ENCODE measurements at places on chromosomes 1 and 21.

- DNase-seq: no peak
Observed at GRCh38 chr21:38954588-38955004, 148.9 kb downstream of the ETS2 start.

- no peak for DNase-seq
Observed at GRCh38 chr1:154497026-154497806, 4.8 kb upstream of the TDRD10 start.

GRCh38 chr1:41003127-41003639, 18.3 kb downstream of the SLFNL1 start:
- no peak for DNase-seq

GRCh38 chr1:35931446-35932157, 697 bp downstream of the AGO3 start:
- DNase-seq: peak; percentile 9

DNA sequence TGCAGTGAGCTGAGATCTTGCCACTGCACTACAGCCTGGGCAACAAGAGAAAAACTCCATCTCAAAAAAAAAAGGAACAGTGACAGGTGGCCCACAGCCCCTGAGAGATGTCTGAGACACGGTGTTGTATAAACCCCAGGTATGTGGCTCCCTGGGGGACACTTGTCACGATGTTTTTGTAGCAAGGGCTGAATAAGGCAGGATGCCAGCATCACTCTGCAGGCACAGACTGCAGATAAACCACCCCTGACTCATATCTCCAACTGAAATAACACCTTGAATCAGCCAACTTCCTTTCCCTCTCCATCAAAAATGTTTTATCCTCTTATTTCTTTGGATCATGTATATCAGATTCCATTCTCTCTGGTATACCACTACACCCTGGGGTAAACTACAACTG, 52.5 kb downstream of the NMNAT2 start:
- no peak for DNase-seq

DNA sequence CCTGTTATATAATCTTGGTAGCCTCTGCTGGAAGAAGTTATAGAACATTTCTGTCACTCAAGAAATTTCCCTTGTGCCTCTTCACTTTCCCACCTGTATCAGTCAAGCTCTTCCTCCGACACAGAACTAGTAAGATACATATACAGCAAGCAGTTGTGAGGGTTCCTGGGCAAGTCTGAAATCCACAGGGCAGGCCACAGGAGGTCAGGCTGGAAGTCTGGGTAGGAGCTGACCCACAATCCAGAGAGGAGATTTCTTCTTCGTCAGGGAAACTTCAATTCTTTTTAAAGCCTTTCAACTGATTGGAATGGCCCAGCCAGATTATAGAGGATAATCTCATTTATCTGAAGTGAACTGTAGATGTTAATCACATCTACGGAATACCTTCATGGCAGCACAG, 96.4 kb upstream of the FMN2 start:
- DNase-seq: no peak

DNA sequence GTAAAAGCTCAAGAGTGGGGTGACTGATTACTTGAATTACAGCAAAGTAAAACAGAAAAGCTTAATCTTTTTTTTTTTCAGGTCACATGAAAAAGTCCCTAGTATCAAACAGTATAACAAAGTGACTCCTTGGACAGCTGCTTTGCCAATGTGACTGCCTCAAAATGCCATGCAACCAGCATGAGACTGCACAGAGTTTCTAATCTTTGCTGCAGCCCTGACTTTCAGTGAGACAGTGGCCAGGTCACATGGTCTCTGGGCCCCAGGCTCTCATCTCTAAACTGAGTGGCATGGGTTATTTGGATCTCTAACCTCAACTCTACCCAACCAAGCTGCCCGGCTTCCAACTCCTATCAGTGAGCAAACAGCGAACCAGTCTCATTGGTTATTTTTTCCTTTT, 169.0 kb downstream of the VAV3 start:
- DNase-seq: no peak

- no peak for DNase-seq
Observed at GRCh38 chr1:181632492-181632891, 149.2 kb downstream of the CACNA1E start.

- DNase-seq: no peak
Observed at GRCh38 chr1:165306543-165307434, 49.7 kb downstream of the LMX1A start.

DNA sequence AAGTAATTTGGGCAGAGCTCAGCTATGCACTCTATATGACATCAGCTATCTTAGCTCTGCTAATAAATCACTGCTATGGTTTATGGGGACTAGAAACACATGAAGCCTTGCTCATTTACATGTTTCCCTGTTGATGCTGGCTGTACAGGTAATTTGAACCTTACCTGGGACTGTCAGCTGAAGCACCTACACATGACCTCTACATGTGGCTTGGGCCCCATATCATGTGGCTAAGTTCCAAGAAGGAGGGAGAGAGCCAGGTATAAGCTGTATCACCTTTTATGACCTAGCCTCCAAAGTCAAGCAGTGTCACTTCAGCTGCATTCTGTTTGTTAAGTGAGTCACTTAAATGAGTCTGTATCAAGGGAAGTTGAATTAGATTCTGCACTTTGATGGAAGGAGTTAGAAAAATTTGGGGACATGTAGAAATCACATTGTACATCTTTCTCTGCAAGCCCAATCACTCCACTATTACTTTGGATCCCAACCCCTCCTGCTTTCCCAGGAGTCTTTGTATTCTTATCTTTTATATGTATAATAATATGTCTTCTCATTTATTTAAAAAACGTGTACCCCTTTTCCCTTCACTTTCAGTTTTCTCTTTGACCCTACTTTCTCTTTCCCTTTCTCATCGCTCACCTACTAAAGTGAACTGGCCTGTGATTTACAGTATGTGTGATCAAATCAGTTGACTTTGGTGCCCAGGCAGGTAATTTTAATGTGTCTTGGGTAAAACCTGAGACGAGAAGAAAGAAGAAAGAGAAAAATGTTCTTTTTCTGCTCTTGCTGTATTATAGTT, 53.4 kb upstream of the PRKACB start:
- no peak for DNase-seq

DNA sequence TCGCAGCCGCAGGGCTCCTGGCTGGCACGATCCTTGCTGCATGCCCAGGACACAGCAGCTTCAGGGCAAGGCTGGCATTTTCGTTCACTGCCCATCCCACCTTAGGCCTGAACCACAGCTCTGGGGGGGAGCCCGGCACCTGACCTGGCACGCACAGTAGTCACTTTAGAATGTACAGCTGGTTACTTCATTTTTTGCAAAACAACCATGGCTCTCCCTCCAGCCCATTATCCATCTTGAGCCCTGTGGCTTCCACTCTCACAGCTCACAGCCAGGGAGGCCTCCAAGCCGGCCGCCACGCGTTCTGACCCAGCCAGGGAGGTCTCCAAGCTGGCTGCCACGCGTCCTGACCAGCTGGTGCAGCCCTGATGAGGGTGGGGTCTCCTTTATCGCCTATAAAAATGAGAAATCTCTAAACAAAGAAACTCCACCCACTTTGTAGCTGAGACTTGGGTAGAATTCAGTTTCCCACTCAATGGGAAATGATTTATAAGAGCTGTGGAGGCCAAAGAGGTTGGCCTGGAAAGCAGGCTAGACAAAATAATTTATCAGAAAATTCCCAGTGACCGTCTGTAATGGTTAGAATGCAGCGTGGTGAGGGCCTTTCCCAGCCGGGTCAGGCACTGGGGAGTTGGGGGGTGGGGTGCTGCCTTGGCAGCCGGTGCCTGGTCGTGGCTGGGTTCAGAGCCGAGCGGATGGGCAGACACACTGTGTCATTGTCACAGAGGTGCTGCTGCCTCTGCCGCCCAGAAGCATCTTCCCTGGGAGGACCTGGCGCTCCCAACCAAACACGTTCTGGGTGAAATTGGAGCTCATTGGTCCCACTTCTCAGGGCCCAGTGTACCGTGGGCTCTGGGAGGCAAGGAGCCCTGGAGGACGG, 54.6 kb upstream of the ACTRT2 start:
- no peak for DNase-seq

- no peak for DNase-seq
Observed at GRCh38 chr1:93616996-93617669, 64.5 kb downstream of the BCAR3 start.
